ENCODE measurements at places on chromosomes 7 and 10.

DNA sequence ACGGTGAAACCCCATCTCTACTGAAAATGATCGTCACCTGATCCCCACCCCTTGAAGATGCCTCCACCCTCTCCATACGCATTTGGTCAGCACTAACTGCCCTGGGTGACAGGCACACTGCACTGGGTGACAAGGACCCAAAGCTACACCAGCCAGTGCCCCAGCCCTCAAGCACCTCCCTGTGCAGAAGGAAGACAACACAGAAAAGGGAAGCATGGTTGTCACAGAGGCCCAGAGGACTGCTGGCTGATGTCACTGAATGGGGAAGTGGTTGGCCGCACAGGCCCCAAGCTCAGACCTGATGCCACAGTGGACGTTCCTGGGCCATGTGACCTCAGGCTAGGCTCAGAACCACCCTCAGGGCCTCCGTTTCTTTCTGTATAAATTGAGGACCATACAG, 4.2 kb upstream of the PILRA start:
- H3K4me1 ChIP-seq = no peaks in the 10 kb centered on the region
- no peaks in the 10 kb centered on the region for H3K36me3 ChIP-seq
- no peak overlapping the region for H3K27ac ChIP-seq

GRCh38 chr10:50210876-50211275, 40.4 kb downstream of the ASAH2 start:
- H3K27me3 ChIP-seq = no peaks in the 10 kb centered on the region
- DNase-seq = no peak
- H3K36me3 ChIP-seq = no peaks in the 10 kb centered on the region
- no peak overlapping the region for H3K4me3 ChIP-seq
- H3K4me1 ChIP-seq = no peaks in the 10 kb centered on the region
- no peak overlapping the region for H3K27ac ChIP-seq

DNA sequence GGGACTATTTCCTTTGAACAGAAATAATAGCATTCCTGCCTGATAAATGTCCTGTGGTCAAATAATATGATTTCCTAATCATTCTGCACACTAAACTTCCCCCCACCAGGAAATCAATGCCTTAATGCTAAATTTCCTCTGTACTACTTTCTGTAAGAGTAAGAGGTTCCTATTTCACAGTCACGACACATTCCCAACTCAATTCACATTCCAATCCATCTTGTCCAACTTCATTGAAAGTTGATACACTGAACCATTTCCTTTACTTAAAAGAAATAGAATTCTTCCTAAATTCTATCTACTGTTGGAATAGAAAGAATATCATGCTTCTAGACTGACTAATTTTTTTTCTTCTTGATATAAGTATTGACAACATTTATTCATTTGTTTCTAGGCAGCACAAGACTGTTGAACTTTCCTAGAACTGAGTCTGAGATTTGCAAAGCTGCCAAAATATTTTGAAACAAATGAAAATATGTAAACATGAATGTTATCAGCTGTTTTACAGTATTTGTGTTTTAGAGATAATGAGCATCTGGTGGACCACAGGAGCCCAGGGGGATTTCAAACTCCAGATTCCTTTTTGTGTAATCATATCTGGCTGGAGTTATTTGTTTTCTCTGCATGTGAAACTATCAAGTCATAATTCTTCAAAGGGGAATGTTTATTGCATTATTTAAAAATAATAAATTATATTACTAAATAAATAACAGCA, 121.5 kb downstream of the TPST1 start:
- no peaks in the 10 kb centered on the region for H3K36me3 ChIP-seq
- no peak overlapping the region for H3K4me3 ChIP-seq
- H3K27ac ChIP-seq = no peak overlapping the region
- no peaks in the 10 kb centered on the region for H3K27me3 ChIP-seq
- no peaks in the 10 kb centered on the region for H3K4me1 ChIP-seq

DNA sequence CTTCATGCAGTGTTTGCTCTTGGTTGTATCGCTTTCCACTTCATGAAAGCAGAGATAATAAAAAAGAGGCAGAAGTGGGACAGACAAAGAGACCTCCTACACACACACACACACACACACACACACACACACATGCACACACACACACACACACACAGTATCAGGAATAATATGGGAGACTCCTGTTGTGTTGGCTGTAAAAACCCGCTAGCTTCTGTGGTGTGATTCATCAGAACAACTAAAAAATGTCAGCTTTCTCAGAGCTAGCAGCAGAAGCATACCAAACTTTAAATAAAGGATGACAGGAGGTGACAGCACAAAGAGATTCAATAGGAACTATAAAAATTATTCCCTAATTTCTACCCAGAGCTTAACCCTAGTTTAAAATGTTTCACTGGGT, 148.2 kb upstream of the LRRTM3 start:
- DNase-seq = no peak
- H3K27ac ChIP-seq = no peak overlapping the region
- no peaks in the 10 kb centered on the region for H3K36me3 ChIP-seq
- no peak overlapping the region for H3K4me3 ChIP-seq

DNA sequence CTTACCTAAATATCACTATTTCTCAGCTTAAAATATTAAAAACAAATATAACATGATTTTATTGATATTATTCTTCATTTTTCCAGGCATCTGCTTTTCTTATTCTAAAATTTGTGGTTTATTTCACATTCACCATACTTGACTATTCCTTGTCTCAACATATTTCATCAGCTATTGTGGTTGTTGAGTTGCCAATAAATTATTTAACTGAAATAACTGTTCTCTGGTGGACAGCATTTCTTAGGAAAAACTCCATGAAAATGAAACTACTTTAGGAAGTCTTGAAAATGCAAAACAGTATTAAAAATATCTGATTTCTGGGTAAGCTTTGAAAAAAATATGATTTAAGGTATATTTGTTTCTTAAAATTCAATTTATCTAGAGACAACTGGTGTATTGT, 122.9 kb upstream of the SEMA3A start:
- H3K27me3 ChIP-seq = no peaks in the 10 kb centered on the region
- no peak overlapping the region for H3K4me3 ChIP-seq
- no peaks in the 10 kb centered on the region for H3K4me1 ChIP-seq
- H3K36me3 ChIP-seq = no peaks in the 10 kb centered on the region
- no peak for DNase-seq
- H3K27ac ChIP-seq = no peak overlapping the region

GRCh38 chr10:129891806-129892205, 72.3 kb downstream of the EBF3 start:
- no peak overlapping the region for H3K4me3 ChIP-seq
- H3K36me3 ChIP-seq = no peaks in the 10 kb centered on the region

- DNase-seq = no peak
- no peak overlapping the region for H3K4me3 ChIP-seq
- no peaks in the 10 kb centered on the region for H3K36me3 ChIP-seq
- no peaks in the 10 kb centered on the region for H3K4me1 ChIP-seq
Observed at GRCh38 chr10:91616137-91616536, 16.7 kb downstream of the PPP1R3C start.

- DNase-seq = no peak
- no peaks in the 10 kb centered on the region for H3K4me1 ChIP-seq
- no peaks in the 10 kb centered on the region for H3K36me3 ChIP-seq
- no peak overlapping the region for H3K27ac ChIP-seq
Observed at GRCh38 chr7:16432425-16432731, 11.0 kb upstream of the CRPPA start.

- H3K36me3 ChIP-seq = no peaks in the 10 kb centered on the region
- no peak overlapping the region for H3K4me3 ChIP-seq
- no peaks in the 10 kb centered on the region for H3K4me1 ChIP-seq
- DNase-seq = no peak
- H3K27ac ChIP-seq = no peak overlapping the region
Observed at GRCh38 chr10:110379831-110380230, 75.1 kb upstream of the SMNDC1 start.

GRCh38 chr7:25385506-25386136, 157.3 kb upstream of the NPVF start:
- peak overlapping the region; percentile 68 for H3K27ac ChIP-seq
- H3K4me3 ChIP-seq = no peak overlapping the region
- no peak for DNase-seq
- no peaks in the 10 kb centered on the region for H3K36me3 ChIP-seq
- H3K27me3 ChIP-seq = peaks cover 4% of the 10 kb centered on the region
- H3K4me1 ChIP-seq = peaks cover 26% of the 10 kb centered on the region

GRCh38 chr7:27962273-27962672, 218.3 kb downstream of the JAZF1 start:
- DNase-seq = no peak
- H3K4me3 ChIP-seq = no peak overlapping the region
- H3K36me3 ChIP-seq = no peaks in the 10 kb centered on the region

DNA sequence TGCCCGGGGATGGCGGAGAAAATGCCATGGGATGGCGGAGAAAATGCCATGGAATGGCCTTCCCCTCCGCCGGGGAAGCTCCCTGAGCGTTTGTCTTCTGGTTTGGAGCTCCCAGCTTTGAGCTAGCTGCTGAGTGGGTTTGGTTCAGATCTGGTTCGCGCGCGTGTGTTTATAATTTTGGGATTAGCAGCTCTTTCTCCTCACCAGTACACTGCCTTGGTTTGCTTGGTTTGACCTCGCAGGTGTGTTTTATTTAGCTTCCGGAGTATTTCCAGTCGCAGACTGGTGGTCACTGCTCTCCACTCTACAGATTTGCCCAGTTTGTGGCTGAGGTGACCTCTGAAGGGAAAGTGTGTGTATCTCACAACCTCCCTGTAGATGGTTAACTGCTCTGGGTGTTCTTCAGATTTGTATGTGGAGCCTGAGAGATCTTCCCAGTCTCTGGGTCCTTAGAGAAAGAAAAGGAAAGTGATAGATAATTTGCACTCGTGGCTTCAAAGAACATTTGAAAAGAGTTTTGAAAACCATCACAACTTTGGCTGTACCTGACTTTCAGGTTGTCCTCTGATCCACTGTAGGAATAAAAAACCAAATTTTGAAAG, 597 bp downstream of the ZNF277 start:
- DNase-seq = no peak
- H3K4me1 ChIP-seq = peaks cover 4% of the 10 kb centered on the region
- no peaks in the 10 kb centered on the region for H3K27me3 ChIP-seq
- H3K4me3 ChIP-seq = peak overlapping the region; percentile 95
- H3K36me3 ChIP-seq = no peaks in the 10 kb centered on the region

- H3K27me3 ChIP-seq = no peaks in the 10 kb centered on the region
- H3K4me3 ChIP-seq = no peak overlapping the region
- DNase-seq = no peak
- peak overlapping the region; percentile 33 for H3K27ac ChIP-seq
- H3K4me1 ChIP-seq = peaks cover 22% of the 10 kb centered on the region
Observed at GRCh38 chr7:74183653-74184450, 9.7 kb downstream of the EIF4H start.

GRCh38 chr10:72087969-72088888, at the start of gene SPOCK2:
Gene SPOCK2, minus strand, starts transcription at chr10:72088551. Its CDS starts 223 bp downstream, at chr10:72088328.
- peak within 1 kb of the TSS; percentile 14 for H3K27ac ChIP-seq
- peaks cover 11% of the 10 kb centered on the region for H3K4me1 ChIP-seq
- H3K4me3 ChIP-seq = peak within 1 kb of the TSS; percentile 67
- DNase-seq = no peak
- H3K36me3 ChIP-seq = no peaks in the 10 kb centered on the region

DNA sequence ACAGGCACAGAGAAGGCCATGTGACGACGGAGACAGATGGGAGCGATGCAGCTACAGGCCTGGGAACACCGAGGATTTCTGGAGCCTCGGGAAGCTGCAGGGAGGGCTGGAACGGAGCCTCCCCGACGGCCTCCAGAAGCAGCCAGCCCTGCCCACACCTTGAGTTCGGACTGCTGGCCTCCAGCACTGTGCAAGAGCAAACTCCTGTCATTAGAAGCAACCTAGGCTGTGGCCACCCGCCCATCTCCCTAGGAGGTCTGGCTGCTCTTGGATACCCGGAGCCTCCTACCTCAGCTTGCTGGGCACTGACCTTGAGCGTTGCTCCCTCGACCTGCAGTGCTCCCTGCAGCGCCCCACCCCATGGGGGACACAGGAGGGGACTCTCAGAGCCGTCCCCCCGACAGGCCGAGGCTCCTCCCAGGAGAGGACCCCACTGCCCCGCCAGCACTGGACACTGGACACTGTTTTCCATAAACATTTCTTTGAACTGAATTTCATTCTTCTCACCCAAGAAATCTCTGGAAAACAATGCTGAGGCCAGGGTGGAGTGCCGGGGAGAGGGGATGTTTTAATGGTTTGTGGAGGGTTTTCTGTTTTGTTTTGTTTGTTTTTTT, 22.5 kb upstream of the TNRC18 start:
- no peak for DNase-seq
- H3K27ac ChIP-seq = no peak overlapping the region
- no peaks in the 10 kb centered on the region for H3K4me1 ChIP-seq
- H3K4me3 ChIP-seq = no peak overlapping the region
- H3K36me3 ChIP-seq = no peaks in the 10 kb centered on the region
- no peaks in the 10 kb centered on the region for H3K27me3 ChIP-seq

DNA sequence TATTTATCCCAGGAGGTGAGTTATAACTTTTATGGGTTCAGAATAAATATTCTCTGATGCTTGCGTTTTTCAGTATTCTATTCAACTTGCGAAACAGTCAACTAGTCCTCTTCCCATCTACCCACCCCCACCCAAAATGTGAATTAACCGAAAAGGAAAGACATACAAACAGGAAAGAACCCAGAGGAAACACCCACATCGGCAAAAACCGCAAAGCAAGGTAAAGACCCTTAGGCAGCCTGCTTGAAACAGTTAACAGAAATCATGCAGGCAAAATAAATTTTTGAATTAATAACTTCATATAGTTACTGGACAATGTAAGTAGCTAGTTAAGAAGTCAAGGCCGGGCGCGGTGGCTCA, 5.4 kb downstream of the ZC3HAV1 start:
- peak overlapping the region; percentile 18 for H3K4me3 ChIP-seq
- H3K27me3 ChIP-seq = no peaks in the 10 kb centered on the region
- H3K4me1 ChIP-seq = no peaks in the 10 kb centered on the region
- no peak for DNase-seq
- peak overlapping the region; percentile 45 for H3K27ac ChIP-seq
- H3K36me3 ChIP-seq = no peaks in the 10 kb centered on the region

GRCh38 chr7:155261031-155261985, 36.4 kb upstream of the INSIG1 start:
- no peaks in the 10 kb centered on the region for H3K27me3 ChIP-seq
- DNase-seq = no peak
- no peaks in the 10 kb centered on the region for H3K36me3 ChIP-seq
- H3K4me1 ChIP-seq = peaks cover 9% of the 10 kb centered on the region
- H3K4me3 ChIP-seq = no peak overlapping the region
- no peak overlapping the region for H3K27ac ChIP-seq

DNA sequence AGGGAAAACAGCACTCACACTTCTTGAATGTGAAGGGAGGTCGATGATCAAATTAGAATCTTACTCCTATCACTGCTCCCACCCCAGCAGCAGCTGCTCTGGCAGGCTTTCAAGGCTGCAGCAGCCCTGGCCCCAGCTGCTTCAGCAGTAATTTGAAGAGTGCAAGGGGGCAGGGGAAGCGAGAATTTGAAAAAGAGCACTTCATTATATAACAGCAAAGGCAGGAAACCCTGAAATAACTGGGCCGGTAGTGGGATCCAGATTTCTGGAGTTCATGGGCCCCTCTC, 44.9 kb downstream of the MYPN start:
- H3K36me3 ChIP-seq = no peaks in the 10 kb centered on the region
- H3K4me3 ChIP-seq = no peak overlapping the region
- no peak overlapping the region for H3K27ac ChIP-seq

- no peaks in the 10 kb centered on the region for H3K36me3 ChIP-seq
- no peaks in the 10 kb centered on the region for H3K27me3 ChIP-seq
- no peak overlapping the region for H3K4me3 ChIP-seq
- no peaks in the 10 kb centered on the region for H3K4me1 ChIP-seq
- peak overlapping the region; percentile 20 for H3K27ac ChIP-seq
Observed at GRCh38 chr10:91006752-91007346, 86.0 kb upstream of the ANKRD1 start.
